ENCODE measurements at places on chromosomes 5 and 9.

GRCh38 chr5:5886812-5887486, 464.5 kb downstream of the ICE1 start:
- no peak for DNase-seq

DNA sequence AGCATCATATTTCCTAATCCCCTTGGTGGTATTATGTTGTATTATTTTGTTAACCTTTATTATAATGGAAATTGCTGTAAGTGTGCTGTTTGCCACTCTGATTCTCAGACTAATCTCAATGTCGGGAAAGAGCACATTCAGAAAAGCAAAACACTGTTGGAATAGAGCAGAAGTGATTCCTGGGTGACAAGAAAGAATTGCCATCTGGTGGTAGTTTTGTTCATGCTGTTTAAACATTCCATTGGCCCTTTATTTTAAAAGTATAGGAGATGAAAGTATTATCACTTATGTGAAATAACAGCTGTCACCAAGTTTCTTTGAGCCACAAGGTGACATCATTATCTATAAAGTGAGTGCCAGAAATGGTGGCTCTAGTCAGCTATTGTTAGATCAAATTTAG, 301.3 kb upstream of the SGCD start:
- no peak for DNase-seq

DNA sequence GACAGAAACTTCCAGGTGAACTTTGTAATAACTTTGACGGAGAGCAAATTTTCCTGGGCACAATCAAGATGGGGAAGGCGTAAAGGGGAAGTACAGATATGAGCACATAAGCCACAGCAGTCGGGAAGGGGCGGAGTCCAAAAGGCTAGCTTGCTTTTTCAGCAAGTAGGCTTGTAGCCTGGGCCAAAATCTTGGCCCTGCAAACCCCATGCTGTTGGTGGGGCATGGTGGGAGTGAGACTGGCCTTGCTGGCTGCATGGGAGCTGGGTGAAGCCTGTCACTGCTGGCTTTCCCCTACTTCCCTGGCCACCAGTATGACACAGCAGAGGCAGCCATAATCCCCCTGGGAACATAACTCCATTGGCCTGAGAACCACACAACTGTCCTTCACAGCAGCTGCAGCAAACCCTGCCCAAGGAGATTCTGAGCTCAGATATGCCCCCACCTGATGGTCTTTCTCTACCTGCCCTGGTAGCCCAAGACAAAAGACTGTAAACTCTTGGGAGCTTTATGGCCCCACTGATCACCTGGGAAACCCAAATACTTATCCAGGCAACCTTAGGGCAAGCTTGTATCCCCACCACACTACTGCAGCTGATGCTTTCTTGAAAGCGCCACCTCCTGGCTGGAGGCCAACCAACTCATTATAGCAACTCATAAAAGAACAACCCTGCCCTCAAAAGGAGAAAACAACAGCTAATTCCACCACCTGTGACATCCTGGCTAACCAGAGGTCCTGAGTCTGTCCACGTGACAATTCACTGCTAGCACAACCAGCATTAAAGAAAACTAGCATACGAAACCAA, 24.0 kb downstream of the DCTN4 start:
- no peak for DNase-seq

DNA sequence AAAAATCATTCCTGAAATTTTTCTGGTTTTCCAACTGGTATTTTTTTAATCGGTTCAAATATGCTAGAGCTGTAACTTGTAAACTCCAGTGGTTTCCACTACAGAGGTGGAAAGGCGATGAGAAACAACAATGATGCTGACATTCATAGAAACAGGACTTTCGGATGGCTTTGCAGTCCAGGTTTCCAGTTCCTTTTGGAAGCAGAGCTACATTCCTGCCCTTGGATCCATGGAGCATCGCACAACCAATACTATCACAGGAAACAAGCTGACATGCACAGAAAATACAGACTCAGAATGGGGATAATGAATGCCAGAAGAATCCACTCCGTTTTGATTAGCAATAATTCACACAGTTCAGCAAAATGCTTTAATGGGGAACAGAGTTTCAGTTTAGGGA, 140.0 kb downstream of the EPB41L4A start:
- no peak for DNase-seq

DNA sequence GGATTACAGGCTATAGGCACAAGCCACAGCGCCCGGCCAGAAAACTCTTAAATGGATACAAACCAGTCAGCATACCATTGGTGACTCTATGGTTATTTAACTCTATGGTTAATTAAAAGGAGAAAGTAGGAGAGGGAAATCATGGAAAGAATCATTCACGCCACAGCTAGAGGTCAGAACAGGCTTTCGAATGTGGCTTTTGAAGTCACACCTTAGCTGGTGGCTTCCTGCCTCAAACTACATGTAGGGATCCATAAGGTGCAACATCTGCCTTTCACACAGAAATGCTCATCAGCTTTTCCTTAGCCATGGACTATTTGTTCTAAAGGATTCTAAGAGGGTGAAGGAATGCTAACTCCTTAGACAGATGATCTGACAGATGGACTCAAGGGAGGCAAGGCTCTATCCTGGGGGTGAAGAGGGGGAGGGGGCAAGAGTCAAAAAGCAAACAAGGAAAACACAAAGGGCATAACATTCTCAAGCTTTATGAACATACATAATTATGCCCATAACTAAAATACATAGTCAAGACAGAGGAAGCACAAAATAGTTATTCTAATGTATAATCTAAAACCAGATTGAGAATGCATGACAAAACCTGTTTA, 130.9 kb downstream of the EFNA5 start:
- DNase-seq: no peak
